NCI-H69 (cell line): ENCODE measurements at places on chromosomes 13 and 19.

- peak; percentile 49 for DNase-seq
These were observed 666.6 kb upstream of the ARGLU1 start for GRCh38 chr13:107234319-107235073.

GRCh38 chr19:524062-524674 is 7.4 kb upstream of the CDC34 start:
- peak; percentile 87 for DNase-seq

DNA sequence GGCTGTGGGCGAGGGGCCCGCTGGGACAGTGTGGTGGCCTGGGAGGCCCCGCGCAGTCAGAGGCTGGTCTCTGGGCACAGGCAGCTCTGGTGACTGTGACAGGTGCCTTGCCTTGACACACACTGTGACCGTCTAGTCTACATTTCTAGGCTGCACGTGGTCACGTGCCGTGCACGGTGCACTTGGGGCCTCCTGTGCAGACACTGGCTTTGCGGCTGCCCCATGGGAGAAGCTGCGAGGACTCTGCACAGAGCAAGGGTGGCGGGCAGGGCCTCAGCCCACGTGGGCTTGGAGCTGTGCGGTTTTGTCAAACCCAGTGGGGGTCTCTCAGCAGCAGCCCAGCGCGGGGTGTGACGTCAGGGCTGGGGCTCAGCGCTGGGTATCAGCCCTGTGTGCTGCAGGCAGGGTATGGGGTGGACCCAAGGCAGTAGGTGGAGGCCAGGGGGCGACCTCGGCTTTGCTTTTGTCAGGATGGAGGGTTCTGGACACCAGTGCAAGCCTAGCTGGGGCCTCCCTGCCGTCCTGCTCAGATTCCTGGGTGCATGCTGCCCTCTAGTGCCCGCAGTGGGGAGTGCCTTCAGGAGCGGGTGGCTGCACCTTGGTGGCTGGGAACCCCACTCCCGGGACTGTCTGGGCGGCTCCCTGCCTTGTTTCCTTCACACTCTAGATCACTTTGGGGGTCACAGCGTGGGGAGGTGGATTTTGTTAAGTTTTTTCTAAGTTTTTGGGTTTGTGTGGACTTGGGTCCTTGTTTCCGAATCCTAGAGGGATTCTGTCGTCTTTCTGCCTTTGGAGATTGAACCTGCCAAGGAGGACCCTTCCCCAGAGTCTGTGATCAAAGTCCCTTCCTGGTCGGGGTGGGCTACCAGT is 62.6 kb downstream of the KDM4B start:
- peak; percentile 74 for DNase-seq

- no peak for DNase-seq
These were observed 14.3 kb downstream of the ACTL9 start for GRCh38 chr19:8684001-8684902.

DNA sequence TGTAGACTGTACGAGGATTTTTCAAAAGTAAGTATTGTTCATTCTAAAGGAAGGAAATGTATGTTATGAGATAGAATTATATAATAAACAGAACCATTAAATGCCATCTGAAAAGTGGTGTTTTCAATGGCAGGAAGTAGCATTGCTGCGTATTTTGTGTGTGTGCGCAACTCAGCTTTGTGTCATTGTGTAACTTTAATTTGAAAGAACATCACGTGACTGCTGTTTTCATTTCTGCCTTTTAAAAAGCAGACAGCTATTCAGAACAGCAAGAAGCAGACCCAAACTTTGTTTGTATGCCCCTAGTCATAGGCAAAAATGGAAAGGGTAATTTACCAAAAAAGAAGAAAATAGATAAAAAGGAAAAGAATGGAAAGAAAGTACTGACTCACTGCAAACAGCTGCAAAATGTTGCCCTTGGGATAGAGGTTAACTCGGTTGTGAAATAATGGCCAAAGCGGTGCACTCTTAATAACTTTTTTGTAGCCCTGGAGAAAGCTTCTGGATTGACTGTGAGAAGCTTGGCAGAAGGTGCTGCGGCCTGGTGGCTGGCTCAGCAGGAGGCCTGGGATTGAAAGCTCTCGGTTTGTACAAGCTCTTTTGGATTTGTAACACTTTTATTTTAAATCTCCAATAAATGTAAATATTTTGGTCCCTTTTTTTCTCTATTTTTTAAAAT is 97.3 kb downstream of the GGACT start:
- peak; percentile 60 for DNase-seq

DNA sequence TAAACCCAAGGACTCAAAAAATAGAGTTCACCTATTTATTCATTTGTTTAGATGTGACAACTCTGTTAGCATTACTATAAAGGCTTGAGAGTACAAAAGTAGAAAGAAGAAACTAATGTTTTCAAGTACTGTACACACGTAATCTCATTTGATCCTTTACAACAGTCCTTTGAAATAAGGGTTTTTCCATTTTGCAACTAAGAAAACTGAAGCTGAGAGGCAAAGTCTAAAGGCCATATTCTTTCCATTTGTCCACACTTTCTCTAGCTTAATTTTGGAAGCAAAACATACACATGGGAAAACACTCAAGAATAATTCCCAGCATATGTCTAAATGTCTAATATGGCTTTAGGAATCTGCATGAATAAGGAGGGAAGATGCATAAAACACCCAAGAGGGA is 34.1 kb downstream of the ZAR1L start:
- no peak for DNase-seq

- DNase-seq = no peak
These were observed 85.8 kb downstream of the RAB20 start for GRCh38 chr13:110475550-110476219.

- no peak for DNase-seq
These were observed 7.4 kb downstream of the B3GNT3 start for GRCh38 chr19:17802137-17802858.

DNA sequence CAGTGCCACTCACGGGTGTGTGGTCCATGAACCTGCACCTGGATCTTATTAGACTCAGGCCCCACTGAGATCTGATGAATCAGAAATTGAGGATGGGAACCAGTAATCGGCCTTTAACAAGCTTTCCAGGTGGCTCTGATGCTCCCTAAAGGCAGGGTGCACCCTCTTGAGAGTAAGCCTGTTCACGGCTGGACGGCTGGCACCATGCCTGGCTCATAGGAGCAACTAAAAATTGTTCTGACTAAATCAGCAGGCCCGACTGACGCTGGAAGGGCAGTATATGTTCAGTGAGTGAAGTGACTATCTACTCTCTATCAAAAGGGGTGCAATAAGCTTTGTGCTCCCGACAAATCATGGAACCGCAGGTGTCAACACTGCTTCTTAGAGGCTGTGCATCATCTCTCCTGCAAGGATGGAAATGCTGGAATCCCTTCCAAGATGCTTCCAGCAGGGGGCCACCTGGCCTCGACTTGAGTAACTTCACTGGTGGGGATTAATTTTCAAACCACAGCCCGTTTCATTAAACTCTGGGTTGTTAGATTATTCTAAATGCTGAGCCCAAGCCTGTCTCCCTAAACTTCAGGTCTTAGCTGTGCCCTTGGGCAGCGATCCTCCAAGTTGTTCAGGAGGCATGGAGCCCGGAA is 28.4 kb downstream of the TMTC4 start:
- DNase-seq = peak; percentile 75
